GOT3 (cell line): ENCODE measurements at places on chromosomes 13 and 19.

- DNase-seq, result peak; percentile 69
Observed at GRCh38 chr19:13850910-13851733, 25.8 kb upstream of the NANOS3 start.

DNA sequence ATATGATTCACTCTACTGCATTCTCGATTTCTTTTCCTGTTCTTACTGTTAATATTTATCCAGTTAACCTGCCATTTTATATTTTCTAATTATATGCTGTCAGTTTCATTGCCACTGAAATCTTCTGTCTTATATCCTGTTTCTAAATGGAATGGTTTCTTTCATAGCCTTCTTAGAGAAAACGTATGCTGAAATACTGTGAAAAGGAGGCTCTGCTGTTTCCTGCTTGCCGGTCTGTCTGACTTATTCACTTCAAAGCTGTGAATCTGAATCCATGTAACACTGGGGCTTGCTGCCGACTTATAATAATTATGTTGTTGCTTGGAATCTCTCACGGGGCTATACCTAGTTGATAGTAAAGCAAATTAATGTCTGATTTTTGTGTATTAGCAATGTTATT lies 80.0 kb downstream of the GPR12 start:
- DNase-seq, result no peak

DNA sequence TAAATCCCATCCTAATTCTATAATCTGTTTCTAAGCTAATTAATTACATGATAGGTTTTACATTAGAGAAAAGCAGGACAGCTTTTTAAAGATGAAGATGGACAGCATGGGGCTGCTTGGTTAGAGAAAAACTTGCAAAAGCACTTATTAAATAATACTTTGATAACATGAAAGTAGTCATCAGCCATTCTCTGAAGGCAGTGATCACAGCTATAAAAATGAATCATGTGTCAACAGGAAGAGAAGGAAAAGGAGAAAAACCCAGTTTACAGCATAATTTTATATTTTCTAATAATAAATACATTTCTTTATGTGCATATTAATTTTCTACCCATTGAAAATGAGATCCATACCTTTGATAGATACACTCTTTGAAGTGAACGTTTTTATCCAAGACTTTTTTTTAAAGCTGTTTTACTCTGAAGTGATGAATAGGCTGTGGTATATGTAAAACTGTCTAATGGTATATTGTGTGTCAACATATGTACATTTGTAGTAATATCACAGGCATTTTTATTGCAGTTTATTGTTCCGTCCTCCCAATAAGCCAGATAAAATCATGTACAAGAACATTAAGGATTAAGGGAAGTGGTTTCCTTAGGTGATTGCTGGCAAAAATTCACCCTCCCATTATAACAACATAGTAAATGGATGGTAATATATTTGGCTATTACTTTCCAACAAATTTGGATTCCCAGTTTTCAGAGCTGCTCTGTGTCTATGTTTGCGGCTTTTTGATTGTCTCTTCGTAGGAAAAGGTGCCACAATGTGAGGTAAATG lies 1.3 kb upstream of the KLF5 start:
- DNase-seq, result no peak

- no peak for DNase-seq
Observed at GRCh38 chr13:113646376-113646775, 11.6 kb downstream of the ATP4B start.

DNA sequence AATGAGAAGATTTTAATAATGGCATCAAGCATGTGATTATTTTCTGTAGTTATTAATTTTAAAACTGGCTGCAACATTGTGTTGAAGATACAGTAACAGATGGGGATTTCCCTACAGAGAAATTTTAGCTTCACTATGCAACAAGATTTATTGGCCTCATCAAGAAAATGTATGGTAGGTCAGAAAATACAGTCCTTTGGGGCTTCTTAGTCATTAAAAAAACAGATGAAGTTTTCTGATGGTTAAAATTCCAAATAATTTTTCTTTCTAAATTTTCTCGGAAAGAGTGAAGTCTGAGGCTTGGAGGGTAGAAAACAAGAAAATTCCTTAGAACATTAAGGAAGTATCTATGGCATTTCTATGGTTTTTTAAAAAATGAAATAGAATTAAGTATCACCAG lies 1790.8 kb upstream of the PCDH20 start:
- no peak for DNase-seq

GRCh38 chr13:40651866-40652587 lies 14.4 kb downstream of the FOXO1 start:
- DNase-seq, result no peak
